ENCODE measurements at places on chromosomes 16 and 17. TPM values are rescaled to one million over a fixed set of nuclear protein-coding genes. Genes with fewer than 3 reads are reported as not detected.

CX3CL1 gene
- 24.8 TPM for total RNA-seq

UNC13D gene
- total RNA-seq = 32.7 TPM

KRTAP16-1 gene
- total RNA-seq = not detected

DCXR gene
- total RNA-seq = 106 TPM

AOC3 gene
- 31.7 TPM for total RNA-seq

HYDIN gene
- total RNA-seq = not detected

NXN gene
- 51.6 TPM for total RNA-seq

CASKIN2 gene
- 19.9 TPM for total RNA-seq

OMG gene
- not detected for total RNA-seq

CCDC144A gene
- 2.5 TPM for total RNA-seq

HLF gene
- total RNA-seq = 14.7 TPM

TERB1 gene
- not detected for total RNA-seq

PMP22 gene
- 246 TPM for total RNA-seq

GUCY2D gene
- total RNA-seq = not detected

MEAK7 gene
- 28.5 TPM for total RNA-seq

CANT1 gene
- total RNA-seq = 23.1 TPM

CD79B gene
- total RNA-seq = 3.9 TPM

KRTAP9-2 gene
- not detected for total RNA-seq

KCNH6 gene
- not detected for total RNA-seq

ANKRD13B gene
- 7.9 TPM for total RNA-seq

TPSAB1 gene
- total RNA-seq = 70.0 TPM

CASKIN1 gene
- 0.25 TPM for total RNA-seq

ZNF750 gene
- total RNA-seq = 83.0 TPM

LUC7L gene
- total RNA-seq = 79.3 TPM

RASD1 gene
- 227 TPM for total RNA-seq

NDUFAF8 gene
- total RNA-seq = 52.5 TPM

FBXL19 gene
- total RNA-seq = 21.4 TPM

KPNA2 gene
- 29.7 TPM for total RNA-seq
